ENCODE measurements at places on chromosomes 1 and 21.

- DNase-seq: no peak
Measured at GRCh38 chr1:94471271-94471670, 53.1 kb downstream of the ABCD3 start.

GRCh38 chr1:42266253-42267135 lies 68.5 kb downstream of the FOXJ3 start:
- DNase-seq: no peak

- DNase-seq: no peak
Measured at GRCh38 chr1:179166663-179167417, 62.6 kb downstream of the ABL2 start.

DNA sequence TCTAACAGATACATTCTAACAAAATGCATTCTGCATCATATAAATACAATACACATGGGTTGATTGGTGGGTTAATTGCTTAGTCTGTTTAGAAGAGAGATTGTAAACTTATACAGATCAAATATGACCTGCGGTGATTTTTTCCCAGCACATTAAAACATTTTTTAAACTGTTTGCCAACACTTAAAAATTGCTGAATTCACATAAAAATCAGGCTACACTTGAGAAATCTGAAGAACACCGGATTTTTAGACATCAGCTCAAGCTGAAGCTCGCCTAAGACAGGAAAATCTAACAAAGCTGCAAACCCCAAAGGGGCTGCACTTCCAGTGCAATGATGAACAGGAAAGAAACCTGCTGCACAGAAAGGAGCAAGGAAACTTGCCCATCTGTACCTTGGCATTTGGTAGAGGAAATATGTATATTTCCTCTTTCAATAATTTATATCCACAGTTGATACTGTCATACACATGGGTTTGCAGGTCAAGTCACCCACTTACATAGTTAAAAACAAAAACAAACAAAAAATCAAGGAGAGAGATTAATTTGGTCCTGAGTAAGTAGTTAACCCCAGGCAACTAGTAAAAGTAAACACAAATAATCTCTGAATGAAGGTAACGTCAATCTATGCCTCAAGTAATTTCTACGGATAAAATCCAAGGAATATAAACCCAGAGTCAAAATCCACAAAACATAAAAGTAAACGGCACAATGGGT lies 30.4 kb upstream of the JAK1 start:
- DNase-seq: no peak

All from hematopoietic multipotent progenitor cell treated with erythropoietin and hydrocortisone succinate and interleukin-3 and kit ligand, for 6 days (in vitro differentiated cells).